ENCODE measurements at places on chromosomes 3 and 15.

DNA sequence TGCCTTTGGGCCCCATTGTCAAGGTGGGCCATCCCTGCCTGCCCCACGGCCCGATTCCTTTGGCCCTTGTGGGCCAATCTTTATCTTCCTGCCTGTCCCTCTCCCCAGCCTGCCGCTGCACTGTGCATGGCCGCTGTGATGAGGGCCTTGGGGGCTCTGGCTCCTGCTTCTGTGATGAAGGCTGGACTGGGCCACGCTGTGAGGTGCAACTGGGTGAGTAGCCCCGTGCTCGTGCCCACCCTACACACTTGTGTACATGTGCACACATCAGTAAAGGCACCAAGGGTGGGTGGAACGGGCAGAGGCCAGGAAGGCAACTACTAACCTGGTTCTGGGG, 12.2 kb downstream of the NT5DC2 start:
- DNase-seq: no peak
- no peaks in the 10 kb centered on the region for H3K27me3 ChIP-seq
- H3K4me3 ChIP-seq: no peak overlapping the region
- 0 out of 2 replicates have a peak, but pooled peaks cover 3% of the 10 kb centered on the region for H3K4me1 ChIP-seq
- no peak overlapping the region for H3K27ac ChIP-seq

DNA sequence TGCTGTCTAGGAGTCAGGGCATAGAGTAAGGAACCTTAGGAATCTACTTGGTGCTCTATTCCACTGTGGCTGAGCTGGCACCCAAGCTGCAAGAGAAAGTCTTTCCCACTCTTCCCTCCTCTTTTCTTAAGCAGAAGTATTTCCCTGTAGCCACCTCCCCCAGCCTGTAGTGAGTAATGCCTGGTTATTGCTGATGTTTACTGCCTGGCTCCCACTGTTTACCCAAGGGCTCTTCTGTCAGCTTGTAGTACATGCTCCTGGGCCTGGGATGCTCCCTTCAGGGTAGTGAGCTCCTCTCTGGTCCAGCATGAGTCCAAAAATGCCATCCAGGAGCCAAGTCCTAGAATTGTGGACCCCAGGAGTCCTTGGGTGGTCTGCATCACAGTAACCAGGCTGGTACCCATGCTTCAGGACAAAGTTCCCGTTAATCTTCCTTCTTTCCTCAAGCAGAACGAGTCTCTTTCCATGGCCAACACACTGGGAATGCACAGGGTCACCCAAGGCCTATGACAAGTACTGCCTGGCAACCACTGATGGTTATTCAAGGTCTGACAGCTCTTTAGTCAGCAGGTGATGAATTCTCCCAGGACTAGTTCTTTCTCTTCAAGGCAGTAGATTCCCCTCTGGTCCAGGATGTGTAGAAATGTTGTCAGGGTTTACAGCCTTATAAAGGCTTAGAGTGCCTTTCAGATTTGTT, 17.6 kb downstream of the GALK2 start:
- no peak for DNase-seq
- H3K27ac ChIP-seq: no peak overlapping the region
- H3K4me1 ChIP-seq: no peaks in the 10 kb centered on the region

- no peaks in the 10 kb centered on the region for H3K27me3 ChIP-seq
- peaks cover 23% of the 10 kb centered on the region for H3K36me3 ChIP-seq
- no peak for DNase-seq
- H3K27ac ChIP-seq: no peak overlapping the region
- no peak overlapping the region for H3K4me3 ChIP-seq
Observed at GRCh38 chr3:56677286-56677685, 5.8 kb downstream of the TASOR start.

GRCh38 chr3:27671101-27671500, 51.0 kb downstream of the EOMES start:
- H3K36me3 ChIP-seq: no peaks in the 10 kb centered on the region
- H3K27ac ChIP-seq: no peak overlapping the region
- peaks cover 7% of the 10 kb centered on the region for H3K4me1 ChIP-seq
- no peaks in the 10 kb centered on the region for H3K27me3 ChIP-seq
- no peak overlapping the region for H3K4me3 ChIP-seq

GRCh38 chr15:41782371-41783282, 8.3 kb downstream of the MAPKBP1 start:
- no peaks in the 10 kb centered on the region for H3K27me3 ChIP-seq
- DNase-seq: no peak
- no peaks in the 10 kb centered on the region for H3K36me3 ChIP-seq
- H3K27ac ChIP-seq: no peak overlapping the region
- peaks cover 18% of the 10 kb centered on the region for H3K4me1 ChIP-seq

DNA sequence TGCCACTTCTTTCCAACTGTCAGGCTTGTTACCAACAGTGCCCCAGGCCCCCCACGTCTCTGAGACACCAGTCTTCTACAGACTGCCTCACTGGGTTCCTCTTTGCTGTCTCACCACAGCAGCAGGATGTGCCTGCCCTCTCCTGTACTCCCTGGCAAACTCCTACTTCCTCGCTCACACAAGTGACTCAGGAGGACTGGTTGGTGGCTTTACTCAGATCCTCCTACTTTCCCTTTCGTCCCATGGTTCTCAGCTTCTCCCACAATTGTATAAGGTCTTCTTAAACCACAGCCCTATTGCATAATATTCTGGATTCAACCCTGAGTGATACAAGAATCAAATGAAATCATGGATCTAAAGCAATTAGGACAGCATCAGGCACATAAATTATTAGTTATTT, 246.6 kb upstream of the PROK2 start:
- H3K4me1 ChIP-seq: no peaks in the 10 kb centered on the region
- no peak for DNase-seq
- no peak overlapping the region for H3K4me3 ChIP-seq
- no peaks in the 10 kb centered on the region for H3K27me3 ChIP-seq
- no peak overlapping the region for H3K27ac ChIP-seq
- no peaks in the 10 kb centered on the region for H3K36me3 ChIP-seq

DNA sequence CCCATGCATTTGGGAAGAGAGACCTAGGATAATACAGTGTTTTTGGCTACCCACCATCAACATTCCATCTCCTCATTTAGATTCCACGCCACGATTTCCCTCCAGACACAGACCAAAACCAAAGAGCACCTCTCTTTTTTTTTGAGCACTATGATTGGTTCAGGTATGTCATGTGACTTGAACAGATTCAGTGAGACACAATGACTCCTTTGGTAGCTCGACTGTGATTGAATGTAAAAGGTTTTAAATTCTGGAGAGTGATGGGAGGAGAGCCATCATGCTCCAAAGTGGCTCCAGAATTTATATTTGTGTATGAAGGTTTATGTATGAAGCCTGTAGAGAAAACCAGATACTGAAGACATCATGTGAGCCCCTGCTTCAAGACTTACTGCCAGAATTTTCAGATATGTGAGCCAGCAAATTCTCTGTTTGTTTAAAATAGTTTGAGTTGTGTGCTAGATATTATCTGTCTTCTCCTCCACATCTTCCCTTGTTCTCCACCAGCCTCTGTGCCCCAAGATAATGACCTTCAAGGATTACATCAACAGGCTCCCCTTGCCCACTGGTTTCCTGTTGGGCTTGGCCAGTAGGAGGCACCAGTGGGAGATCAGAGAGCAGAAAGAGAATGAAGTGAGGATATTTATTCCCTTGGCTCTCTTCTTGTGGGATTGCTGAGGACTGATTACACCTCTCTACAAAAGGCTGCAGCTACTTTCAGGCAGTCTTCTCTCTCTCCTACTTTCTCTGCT, 12.5 kb downstream of the MYD88 start:
- no peak overlapping the region for H3K4me3 ChIP-seq
- H3K4me1 ChIP-seq: no peaks in the 10 kb centered on the region
- no peak for DNase-seq
- no peaks in the 10 kb centered on the region for H3K27me3 ChIP-seq
- no peaks in the 10 kb centered on the region for H3K36me3 ChIP-seq

- H3K4me1 ChIP-seq: no peaks in the 10 kb centered on the region
- DNase-seq: no peak
- no peaks in the 10 kb centered on the region for H3K27me3 ChIP-seq
- H3K4me3 ChIP-seq: no peak overlapping the region
- no peaks in the 10 kb centered on the region for H3K36me3 ChIP-seq
Observed at GRCh38 chr15:86796521-86796920, 716.9 kb downstream of the AGBL1 start.

DNA sequence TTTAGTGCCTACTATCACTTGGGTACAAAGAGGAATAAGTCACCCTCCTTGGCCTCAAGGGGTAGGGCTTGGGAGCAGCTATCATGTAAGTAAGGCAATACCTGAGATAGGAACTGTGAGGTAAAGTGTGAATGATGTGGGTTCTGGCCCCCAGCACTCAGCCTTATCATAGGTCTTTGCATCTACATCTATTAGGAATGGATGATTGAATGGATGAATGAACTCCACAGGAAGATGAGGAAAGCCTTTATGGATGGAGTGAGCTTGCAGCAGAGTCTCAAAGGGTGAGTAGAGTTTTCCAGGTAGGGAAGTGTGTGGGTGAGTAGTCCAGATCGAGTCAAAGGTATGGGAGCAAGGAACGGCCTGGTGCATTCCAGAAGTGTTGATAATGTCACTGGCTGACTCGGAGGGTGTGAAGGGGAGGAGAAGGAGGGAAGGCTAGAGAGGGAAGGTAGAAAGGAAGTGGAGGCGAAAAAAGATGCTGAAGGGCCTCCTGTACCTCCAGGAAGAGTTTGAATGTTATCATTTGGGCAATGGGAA, 13.1 kb upstream of the ABHD2 start:
- H3K4me3 ChIP-seq: no peak overlapping the region
- peaks cover 6% of the 10 kb centered on the region for H3K4me1 ChIP-seq
- H3K27me3 ChIP-seq: no peaks in the 10 kb centered on the region
- DNase-seq: no peak
- no peak overlapping the region for H3K27ac ChIP-seq
- no peaks in the 10 kb centered on the region for H3K36me3 ChIP-seq

- 0 out of 2 replicates have a peak, but pooled peaks cover 2% of the 10 kb centered on the region for H3K36me3 ChIP-seq
- peaks cover 33% of the 10 kb centered on the region for H3K4me1 ChIP-seq
- H3K4me3 ChIP-seq: no peak overlapping the region
- no peak for DNase-seq
- no peaks in the 10 kb centered on the region for H3K27me3 ChIP-seq
Observed at GRCh38 chr3:192855434-192855833, 62.2 kb downstream of the MB21D2 start.

GRCh38 chr15:23877502-23878412, 190.7 kb upstream of the NDN start:
- peak; percentile 55 for DNase-seq
- no peak overlapping the region for H3K4me3 ChIP-seq
- no peaks in the 10 kb centered on the region for H3K27me3 ChIP-seq
- no peaks in the 10 kb centered on the region for H3K4me1 ChIP-seq
- H3K27ac ChIP-seq: no peak overlapping the region
- no peaks in the 10 kb centered on the region for H3K36me3 ChIP-seq

- DNase-seq: no peak
- no peak overlapping the region for H3K27ac ChIP-seq
- H3K36me3 ChIP-seq: no peaks in the 10 kb centered on the region
- no peaks in the 10 kb centered on the region for H3K4me1 ChIP-seq
- H3K27me3 ChIP-seq: no peaks in the 10 kb centered on the region
Observed at GRCh38 chr3:131944676-131945075, 90.1 kb downstream of the CPNE4 start.

GRCh38 chr3:153315781-153316180, 153.8 kb downstream of the RAP2B start:
- no peak for DNase-seq
- 0 out of 2 replicates have a peak, but pooled peaks cover 4% of the 10 kb centered on the region for H3K4me1 ChIP-seq
- no peaks in the 10 kb centered on the region for H3K27me3 ChIP-seq
- no peaks in the 10 kb centered on the region for H3K36me3 ChIP-seq
- no peak overlapping the region for H3K27ac ChIP-seq

- DNase-seq: no peak
- H3K4me1 ChIP-seq: peaks cover 9% of the 10 kb centered on the region
- H3K27me3 ChIP-seq: no peaks in the 10 kb centered on the region
Observed at GRCh38 chr15:42092398-42093318, 1.7 kb downstream of the PLA2G4D start.

DNA sequence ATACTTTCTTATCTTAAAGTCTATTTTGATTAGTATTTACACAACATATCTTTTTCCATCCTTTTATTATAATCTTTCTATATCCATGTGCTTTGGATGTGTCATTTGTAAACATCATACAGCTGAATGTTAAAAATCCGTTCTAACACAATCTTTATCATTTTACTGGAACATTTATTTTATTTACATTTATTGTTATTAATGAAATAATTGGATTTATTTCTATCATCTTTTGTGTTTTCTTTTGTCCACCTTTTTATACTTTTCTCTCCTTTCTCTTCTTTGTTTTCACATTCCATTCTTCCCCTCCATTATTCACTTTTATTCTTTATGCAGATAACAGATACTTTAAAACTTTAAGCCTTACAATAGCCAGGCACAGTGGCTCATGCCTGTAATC, 34.7 kb upstream of the CTDSPL start:
- H3K27ac ChIP-seq: no peak overlapping the region
- no peaks in the 10 kb centered on the region for H3K36me3 ChIP-seq
- H3K4me3 ChIP-seq: no peak overlapping the region
- no peaks in the 10 kb centered on the region for H3K4me1 ChIP-seq

GRCh38 chr3:159721324-159721723, 267.3 kb upstream of the IL12A start:
- DNase-seq: no peak
- no peak overlapping the region for H3K4me3 ChIP-seq
- H3K27me3 ChIP-seq: no peaks in the 10 kb centered on the region
- no peak overlapping the region for H3K27ac ChIP-seq
- peaks cover 6% of the 10 kb centered on the region for H3K4me1 ChIP-seq

GRCh38 chr15:42273900-42274701, 868 bp upstream of the TMEM87A start:
- peak overlapping the region; percentile 89 for H3K27ac ChIP-seq
- peaks cover 5% of the 10 kb centered on the region for H3K4me1 ChIP-seq
- H3K36me3 ChIP-seq: peaks cover 4% of the 10 kb centered on the region
- no peaks in the 10 kb centered on the region for H3K27me3 ChIP-seq

GRCh38 chr3:119222391-119222790, 18.3 kb downstream of the B4GALT4 start:
- no peaks in the 10 kb centered on the region for H3K4me1 ChIP-seq
- H3K27ac ChIP-seq: no peak overlapping the region
- no peaks in the 10 kb centered on the region for H3K27me3 ChIP-seq

- no peak for DNase-seq
- H3K27me3 ChIP-seq: no peaks in the 10 kb centered on the region
- peaks cover 15% of the 10 kb centered on the region for H3K36me3 ChIP-seq
- no peaks in the 10 kb centered on the region for H3K4me1 ChIP-seq
- H3K4me3 ChIP-seq: no peak overlapping the region
Observed at GRCh38 chr3:155166441-155166840, 86.3 kb downstream of the MME start.

GRCh38 chr3:127209840-127210653, 17.1 kb downstream of the PRR23E start:
- DNase-seq: no peak
- no peak overlapping the region for H3K27ac ChIP-seq
- no peak overlapping the region for H3K4me3 ChIP-seq
- peaks cover 14% of the 10 kb centered on the region for H3K4me1 ChIP-seq
- H3K27me3 ChIP-seq: 0 out of 2 replicates have a peak, but pooled peaks cover 3% of the 10 kb centered on the region
- H3K36me3 ChIP-seq: no peaks in the 10 kb centered on the region

- no peaks in the 10 kb centered on the region for H3K4me1 ChIP-seq
- no peaks in the 10 kb centered on the region for H3K36me3 ChIP-seq
- DNase-seq: no peak
Observed at GRCh38 chr15:34259566-34259965, 34.8 kb downstream of the EMC4 start.

GRCh38 chr3:169627073-169627472, 36.4 kb downstream of the MECOM start:
- no peak overlapping the region for H3K27ac ChIP-seq
- H3K4me3 ChIP-seq: no peak overlapping the region
- peaks cover 11% of the 10 kb centered on the region for H3K4me1 ChIP-seq
- H3K36me3 ChIP-seq: no peaks in the 10 kb centered on the region

GRCh38 chr3:13574083-13574797, 25.3 kb downstream of the FBLN2 start:
- no peak overlapping the region for H3K27ac ChIP-seq
- no peaks in the 10 kb centered on the region for H3K4me1 ChIP-seq
- H3K36me3 ChIP-seq: no peaks in the 10 kb centered on the region
- DNase-seq: no peak

GRCh38 chr3:42661593-42662022, 8.1 kb downstream of the ZBTB47 start:
- peaks cover 4% of the 10 kb centered on the region for H3K4me1 ChIP-seq
- H3K27me3 ChIP-seq: no peaks in the 10 kb centered on the region
- no peak for DNase-seq
- no peak overlapping the region for H3K4me3 ChIP-seq

All from SJCRH30 (cell line).